ENCODE measurements at places on chromosomes 6 and 20. TPM values are rescaled to one million over a fixed set of nuclear protein-coding genes. Genes with fewer than 3 reads are reported as not detected.

ECT2L gene
- not detected for total RNA-seq

- H3K4me3 ChIP-seq, result no peak overlapping the region
- no peaks in the 10 kb centered on the region for H3K4me1 ChIP-seq
- H3K27ac ChIP-seq, result no peak overlapping the region
- H3K36me3 ChIP-seq, result no peaks in the 10 kb centered on the region
These were observed 10.3 kb upstream of the E2F1 start for GRCh38 chr20:33696448-33696847.

DNA sequence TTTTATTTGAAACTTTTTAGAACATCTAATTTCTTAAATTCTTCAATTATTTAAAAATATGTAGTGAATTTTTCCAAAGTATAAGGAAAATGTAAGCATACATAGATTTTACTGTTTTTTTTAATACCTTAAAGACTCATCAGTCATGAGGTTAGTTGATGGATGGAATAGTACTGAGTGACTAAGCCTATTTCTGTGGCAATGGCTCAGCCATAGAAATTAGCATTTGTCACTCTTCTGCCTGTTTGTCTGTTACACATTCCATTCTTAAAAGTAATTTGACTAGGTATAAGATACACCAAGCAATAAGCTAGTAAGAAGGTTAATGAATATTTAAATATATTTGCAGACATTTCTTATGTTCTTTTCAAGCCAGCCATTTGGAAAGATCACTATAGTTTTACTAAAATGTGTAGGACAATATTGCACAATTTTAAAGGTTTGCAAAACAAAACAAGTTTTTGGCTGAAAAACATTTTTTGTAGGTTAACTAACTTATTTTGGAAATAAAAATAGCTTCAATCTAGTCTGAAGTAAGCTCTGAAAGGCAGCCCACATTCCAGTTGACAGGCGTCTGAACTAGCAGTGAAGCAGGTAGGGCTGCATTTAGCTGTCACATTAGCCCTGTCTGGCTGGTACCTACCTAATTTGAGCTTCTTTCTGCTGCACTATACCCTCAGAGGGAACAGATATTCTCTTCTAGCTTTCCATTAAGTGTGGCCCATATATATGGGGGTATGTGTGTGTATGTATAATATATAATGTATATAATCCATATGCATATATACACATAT lies 385.7 kb downstream of the GRIK2 start:
- H3K27ac ChIP-seq, result no peak overlapping the region
- DNase-seq, result no peak
- no peaks in the 10 kb centered on the region for H3K4me1 ChIP-seq
- no peak overlapping the region for H3K4me3 ChIP-seq

DNA sequence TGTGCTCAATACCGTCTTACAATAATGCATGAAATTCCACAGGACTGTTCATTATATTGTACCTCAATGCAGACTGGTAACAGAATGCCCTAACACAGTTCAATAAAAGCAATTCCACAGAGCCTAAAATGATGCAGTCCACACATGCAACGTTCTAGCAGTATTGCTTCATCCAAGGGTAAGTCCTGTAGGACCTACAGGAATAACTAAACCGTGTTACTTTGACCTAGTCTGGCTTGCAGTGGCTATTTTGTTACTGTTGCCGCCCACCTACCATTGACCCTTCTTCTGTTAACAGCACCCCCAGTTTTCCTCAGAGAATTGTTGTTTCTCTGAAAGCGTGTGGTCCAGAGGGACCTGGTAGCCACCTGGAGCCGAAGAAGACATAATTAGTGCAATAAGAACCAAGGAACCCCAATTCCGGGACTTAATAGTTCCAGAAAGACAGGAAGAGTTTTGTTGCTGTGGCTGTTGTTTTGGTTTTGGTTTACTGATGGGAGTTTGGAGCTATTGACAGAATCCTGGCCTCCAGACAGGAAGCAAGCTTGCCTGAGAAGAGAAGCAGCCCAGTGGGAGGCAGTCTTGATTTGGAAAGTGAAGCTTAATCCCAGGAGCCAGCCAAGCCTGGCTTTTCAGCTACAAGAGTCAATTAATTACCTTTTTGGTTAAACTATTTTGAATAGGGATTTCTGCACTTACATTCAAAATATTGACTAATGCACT lies 91.3 kb downstream of the FRK start:
- no peaks in the 10 kb centered on the region for H3K4me1 ChIP-seq
- H3K36me3 ChIP-seq, result no peaks in the 10 kb centered on the region
- DNase-seq, result no peak
- no peak overlapping the region for H3K4me3 ChIP-seq
- no peaks in the 10 kb centered on the region for H3K27me3 ChIP-seq
- H3K27ac ChIP-seq, result no peak overlapping the region

SNAI1 gene
- total RNA-seq, result 0.42 TPM

GRCh38 chr20:33071198-33071597 lies 8.2 kb upstream of the BPIFB4 start:
- H3K4me1 ChIP-seq, result no peaks in the 10 kb centered on the region
- H3K36me3 ChIP-seq, result no peaks in the 10 kb centered on the region
- no peak overlapping the region for H3K4me3 ChIP-seq
- no peak overlapping the region for H3K27ac ChIP-seq
